ENCODE measurements at places on chromosomes 11 and 22. TPM values are rescaled to one million over a fixed set of nuclear protein-coding genes. Genes with fewer than 3 reads are reported as not detected.

APOL5 gene
- not detected for polyA plus RNA-seq

TSGA10IP gene
- 0.60 TPM for polyA plus RNA-seq

NCAPH2 gene
- polyA plus RNA-seq, result 77.1 TPM

MUC15 gene
- not detected for polyA plus RNA-seq

MEI1 gene
- 3.6 TPM for polyA plus RNA-seq

SCGB1A1 gene
- polyA plus RNA-seq, result not detected

CEP126 gene
- polyA plus RNA-seq, result 15.0 TPM

TMEM86A gene
- polyA plus RNA-seq, result 6.2 TPM

DNAJB13 gene
- 4.2 TPM for polyA plus RNA-seq

MMP7 gene
- 0.18 TPM for polyA plus RNA-seq

ARHGAP8 gene
- 3.1 TPM for polyA plus RNA-seq

MUC5AC gene
- 0.02 TPM for polyA plus RNA-seq

KRTAP5-2 gene
- polyA plus RNA-seq, result not detected

RASSF10 gene
- 11.0 TPM for polyA plus RNA-seq

Measured in spinal cord (tissue), 10 donors.